GM12878 (cell line): ENCODE measurements at places on chromosomes 2 and 18. TPM values are rescaled to one million over a fixed set of nuclear protein-coding genes. Genes with fewer than 3 reads are reported as not detected.

- no peak for DNase-seq
These were observed 9.0 kb downstream of the CCDC68 start for GRCh38 chr18:54950221-54950620.

Gene AQP12A
- total RNA-seq: not detected in 2 replicates

DNA sequence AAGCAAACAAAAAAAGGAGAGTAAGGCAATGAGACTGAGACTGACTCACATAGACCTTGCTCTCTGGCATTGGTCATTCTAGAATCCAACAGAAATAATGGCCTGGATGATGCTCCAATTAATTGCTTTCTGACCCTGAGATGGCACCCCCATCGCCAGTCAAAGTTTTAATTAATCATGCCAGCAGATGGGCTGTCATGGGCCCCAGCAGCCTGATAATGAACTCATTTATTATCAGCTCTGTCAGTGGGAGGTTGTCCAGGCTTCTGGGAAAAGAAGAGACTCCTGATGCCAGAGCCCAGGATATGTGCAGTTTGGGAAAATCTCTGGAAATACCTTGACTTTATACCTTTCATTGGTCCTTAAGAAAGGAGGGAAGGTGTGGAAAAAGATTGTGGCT lies 115.2 kb downstream of the XRCC5 start:
- no peak for DNase-seq

Gene UGT1A7
- total RNA-seq: not detected in 2 replicates

- no peak for DNase-seq
These were observed 53.4 kb downstream of the ADI1 start for GRCh38 chr2:3465844-3466481.

DNA sequence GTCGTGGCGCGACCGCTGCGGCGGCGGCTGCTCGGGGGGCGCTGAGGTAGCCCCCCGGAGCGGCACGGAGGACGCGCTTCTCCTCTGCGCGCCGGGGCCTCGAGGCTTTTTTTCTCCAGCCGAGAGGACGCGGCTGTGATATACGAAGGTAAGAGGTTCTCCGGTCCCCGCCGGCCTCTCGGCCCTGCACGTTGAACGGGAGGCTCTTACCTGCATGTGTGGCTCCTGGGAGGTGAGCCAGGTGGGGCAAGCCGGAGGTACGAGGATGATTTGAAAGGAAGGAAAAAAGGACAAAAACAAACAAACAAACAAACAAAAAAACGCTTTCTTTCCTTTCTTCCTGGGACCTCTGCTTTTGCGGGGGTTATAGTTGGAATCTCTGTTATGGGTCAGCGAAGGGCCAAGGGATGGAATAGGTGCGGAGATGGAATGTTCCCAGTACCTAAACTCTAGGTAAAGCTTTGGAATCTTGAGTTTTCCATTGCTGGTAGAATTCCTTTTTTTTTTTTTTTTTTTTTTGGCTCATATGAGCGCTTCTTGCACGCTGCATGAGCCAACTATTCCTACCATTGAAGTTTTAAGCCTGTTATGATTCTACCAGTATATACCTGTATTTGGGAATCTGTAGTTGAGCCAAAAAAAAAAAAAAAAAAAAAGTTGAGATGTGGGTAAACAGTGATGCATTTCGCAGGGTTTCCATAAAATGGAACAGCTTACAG lies 674 bp downstream of the PTPN4 start:
- no peak for DNase-seq

Gene GPR35
- 0.56 and 1.1 TPM in 2 replicates for total RNA-seq

GRCh38 chr2:149652526-149652925 lies 65.0 kb upstream of the MMADHC start:
- DNase-seq: no peak

- no peak for DNase-seq
These were observed 61.3 kb downstream of the ASXL2 start for GRCh38 chr2:25817006-25817405.

GRCh38 chr2:46167924-46168323 lies 129.3 kb upstream of the EPAS1 start:
- no peak for DNase-seq

DNA sequence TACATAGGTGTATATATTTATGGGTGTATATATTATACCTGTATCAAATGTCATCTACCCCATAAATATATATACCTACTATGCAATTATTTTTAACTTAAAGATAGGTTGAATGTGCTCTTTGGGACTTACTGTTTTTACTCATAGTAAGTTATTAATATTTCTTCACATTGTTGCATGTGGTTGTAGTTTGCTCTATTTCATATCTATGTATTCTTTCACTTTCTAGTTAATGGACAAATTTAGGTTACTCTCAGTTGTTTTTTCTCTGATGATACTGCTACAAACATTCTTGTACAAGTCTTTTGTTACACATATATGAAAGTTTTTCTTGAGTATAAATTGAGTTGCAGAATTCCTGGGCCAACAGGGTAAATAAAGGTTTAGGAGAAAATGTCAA lies 601.8 kb upstream of the ID2 start:
- DNase-seq: no peak

GRCh38 chr18:26777351-26778053 lies 88.0 kb downstream of the AQP4 start:
- no peak for DNase-seq

GRCh38 chr2:120233292-120233691 lies 10.1 kb upstream of the TMEM185B start:
- no peak for DNase-seq

Gene SLC40A1
- total RNA-seq: 0.38 and 0.61 TPM in 2 replicates

GRCh38 chr2:203623661-203624060 lies 82.8 kb upstream of the CD28 start:
- no peak for DNase-seq

DNA sequence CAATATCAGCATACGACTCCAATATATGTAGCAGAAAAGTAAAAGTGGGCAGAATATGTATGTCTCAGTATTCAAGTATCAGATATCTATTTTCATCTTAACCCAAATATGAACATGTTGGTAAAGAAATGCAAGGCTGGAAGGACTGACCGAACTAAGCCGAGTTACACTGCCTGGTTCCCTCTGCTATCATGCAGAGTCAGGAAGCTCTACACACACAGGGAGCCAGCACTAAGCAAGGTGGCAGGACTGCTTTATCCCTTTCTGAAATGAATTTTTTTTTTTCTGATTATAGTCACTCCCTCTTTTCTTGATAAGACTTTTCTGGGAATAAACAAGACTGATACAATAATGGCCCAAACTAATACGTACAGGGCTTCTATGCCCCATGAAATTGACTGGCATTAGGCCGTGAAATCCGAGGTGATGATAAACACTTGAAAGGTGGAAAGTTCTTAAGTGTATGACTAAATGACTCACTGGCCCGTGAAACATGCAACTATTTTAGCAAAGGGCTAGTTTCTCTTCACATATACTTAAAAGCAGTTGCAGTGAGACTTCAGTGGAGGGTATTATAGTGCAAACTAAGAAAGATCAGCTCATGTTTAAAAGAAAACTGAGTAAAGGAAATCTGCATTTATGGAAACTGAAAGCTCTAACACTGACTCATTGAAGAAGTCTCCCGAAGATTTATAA lies 14.9 kb downstream of the DPP4 start:
- peak; percentile 84 for DNase-seq

Gene TIA1
- 81.0 and 87.4 TPM in 2 replicates for total RNA-seq

DNA sequence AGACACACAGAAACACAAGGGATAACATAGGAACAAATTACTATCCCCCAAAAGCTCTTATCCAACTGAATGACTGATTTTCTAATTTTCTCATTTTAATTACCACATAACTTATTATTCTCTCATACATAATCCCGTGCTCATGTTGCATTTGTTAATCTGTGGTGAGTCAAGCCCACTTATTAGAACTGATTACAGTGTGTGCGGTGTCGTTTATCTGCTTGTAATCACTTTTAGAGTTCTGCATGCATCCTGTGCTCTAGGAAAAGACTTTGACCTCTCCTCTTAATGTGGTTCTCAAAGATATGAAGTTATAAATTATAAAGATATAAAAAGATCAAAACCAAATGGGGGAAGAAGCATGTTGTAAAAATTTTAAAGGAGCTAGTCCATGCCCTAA lies 29.7 kb downstream of the CNDP1 start:
- DNase-seq: no peak

DNA sequence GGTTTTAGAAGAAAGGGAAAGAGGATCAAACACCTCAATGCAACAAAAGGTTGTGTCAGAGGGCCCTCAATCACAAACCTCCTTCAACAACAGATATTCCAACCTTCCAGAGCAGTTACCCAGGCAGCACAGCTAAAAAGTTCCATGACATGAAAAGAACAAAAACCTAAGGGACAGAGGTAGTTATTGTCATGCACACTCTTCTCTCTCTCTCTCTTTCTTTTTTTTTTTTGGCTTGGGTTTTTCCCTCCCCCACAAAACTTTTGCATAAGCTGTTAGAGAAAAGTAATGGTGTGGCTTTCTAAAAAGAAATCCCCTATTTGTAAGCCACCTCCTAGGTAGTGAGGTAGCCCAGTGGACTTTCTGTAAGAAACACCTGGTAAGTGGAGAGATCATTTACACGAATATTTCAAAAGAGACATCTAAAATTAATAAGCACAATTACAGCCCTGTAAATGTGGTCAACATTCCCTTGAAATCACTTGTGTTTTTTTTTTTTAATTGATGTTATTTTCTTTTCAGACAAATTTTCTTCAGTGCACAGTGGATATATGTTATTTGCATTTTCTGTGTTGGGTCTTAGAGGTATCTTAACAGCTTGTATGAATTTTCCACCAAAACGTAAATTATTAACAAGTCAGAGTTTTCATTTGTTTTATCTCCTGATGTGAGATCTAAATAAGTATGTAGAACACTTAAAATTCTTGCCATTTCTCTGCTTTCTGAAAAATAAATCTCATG lies 48.4 kb downstream of the ZEB2 start:
- peak; percentile 19 for DNase-seq

DNA sequence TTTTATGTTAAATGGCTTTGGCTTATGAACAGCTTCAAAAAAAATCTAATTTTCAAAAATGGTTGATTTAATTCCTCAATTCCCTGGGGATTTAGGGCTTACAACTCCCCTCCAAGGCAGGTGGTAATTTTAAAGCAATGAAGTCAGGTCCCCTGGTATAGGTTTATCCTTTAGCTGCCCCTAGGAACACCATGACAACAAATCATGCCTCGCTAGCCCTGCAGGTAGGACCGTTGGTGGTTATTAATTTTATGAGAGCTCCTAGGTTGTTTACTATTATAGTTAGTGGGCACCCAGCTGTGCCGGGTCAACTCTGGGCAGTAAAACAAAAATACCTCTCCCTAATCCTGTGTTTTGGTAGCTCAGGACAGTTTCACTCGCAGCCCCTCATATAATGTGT lies 26.2 kb upstream of the MBOAT2 start:
- DNase-seq: no peak

- no peak for DNase-seq
These were observed 5.5 kb downstream of the PDE11A start for GRCh38 chr2:178066890-178067669.

Gene IL36RN
- not detected in 2 replicates for total RNA-seq

GRCh38 chr18:4068552-4069158 lies 386.5 kb downstream of the DLGAP1 start:
- peak; percentile 25 for DNase-seq

DNA sequence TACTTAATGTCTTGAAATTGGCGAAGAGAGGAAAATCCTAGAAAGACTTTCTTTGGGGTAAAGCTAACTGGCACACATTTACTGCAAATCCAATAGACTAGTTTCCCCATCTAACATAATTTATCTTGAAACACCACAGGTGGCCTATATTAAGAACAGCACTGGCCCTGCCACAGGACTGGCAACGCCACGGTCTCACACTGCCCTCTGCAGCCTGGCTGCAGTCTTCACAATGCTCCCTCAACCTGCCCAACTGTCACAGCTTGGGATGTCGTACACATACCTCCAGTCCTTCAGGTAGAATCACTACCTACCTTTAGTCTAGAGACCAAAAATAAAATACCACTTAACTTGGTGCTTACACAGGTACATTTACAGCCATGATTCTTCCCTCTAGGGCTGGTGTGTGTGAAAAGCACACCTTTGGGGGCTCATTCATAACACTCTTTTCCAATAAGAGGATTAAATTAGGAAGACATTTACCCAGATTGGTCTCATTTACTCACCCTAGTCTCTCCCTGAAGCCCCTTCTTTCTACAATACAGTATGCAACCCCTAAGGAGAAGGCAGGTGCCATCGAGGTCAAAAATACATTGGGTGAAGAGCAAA lies 222.2 kb downstream of the C1D start:
- no peak for DNase-seq

- DNase-seq: no peak
These were observed 14.5 kb upstream of the SLC35F5 start for GRCh38 chr2:113770929-113771328.

DNA sequence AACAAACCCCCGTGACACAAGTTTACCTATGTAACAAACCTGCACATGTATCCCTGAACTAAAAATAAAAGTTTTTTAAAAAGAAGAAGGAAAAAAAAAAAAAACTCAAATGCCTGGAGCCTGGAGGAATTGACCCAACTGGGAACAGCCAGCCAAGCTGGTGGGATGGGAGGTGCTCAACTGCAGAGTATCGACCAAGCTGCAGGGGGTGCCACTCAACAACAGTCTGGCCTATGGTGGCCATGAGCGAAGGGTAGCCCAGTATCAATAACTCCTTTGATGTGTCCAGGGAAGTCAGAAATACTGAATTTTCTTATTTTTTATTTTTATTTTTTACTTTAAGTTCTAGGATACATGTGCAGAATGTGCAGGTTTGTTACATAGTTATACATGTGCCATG lies 310.3 kb upstream of the DLGAP1 start:
- DNase-seq: no peak

DNA sequence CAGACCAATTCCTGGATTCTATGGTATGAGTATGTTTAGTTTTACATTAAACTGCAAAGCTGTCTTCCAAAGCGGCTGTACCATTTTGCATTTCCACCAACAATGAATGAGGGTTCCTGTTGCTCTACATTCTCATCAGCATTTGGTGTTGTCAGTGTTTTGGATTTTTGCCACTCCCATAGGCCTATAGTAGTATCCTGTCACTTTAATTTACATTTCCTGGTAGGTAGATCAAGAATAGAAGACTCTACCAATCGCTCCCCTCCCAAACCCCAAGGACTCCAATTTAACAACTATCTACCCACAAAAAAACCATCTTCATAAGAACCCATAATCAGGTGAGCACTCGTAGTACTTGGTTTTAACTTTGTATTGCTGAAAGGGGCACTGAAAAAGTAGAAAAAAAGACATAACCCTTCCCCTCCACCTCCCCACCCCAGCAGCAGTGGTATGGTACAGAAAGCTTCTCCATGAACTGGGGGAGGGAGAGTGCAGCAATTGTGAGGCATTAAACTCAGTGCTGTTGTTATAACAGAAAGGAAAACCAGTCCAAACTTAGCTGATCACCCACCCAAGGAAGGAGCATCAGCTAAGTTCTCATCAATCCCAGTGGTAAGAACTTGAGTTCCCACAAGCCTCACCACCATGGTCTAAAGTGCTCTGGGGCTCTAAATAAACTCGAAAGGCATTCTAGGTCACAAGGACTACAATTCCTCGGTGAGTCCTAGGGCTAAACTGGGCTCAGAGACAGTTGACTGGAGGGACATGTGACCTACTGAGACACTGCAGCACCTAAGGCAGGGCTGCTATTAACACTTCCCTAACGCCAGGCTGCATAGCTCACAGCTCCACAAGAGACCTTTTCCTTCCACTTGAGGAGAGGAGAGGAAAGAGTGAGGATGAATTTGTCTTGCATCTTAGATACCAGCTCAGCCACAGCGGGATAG lies 35.5 kb upstream of the CYTIP start:
- no peak for DNase-seq

Gene MBD5
- total RNA-seq: 35.5 and 38.0 TPM in 2 replicates
